ENCODE measurements at places on chromosomes 16 and 17. TPM values are rescaled to one million over a fixed set of nuclear protein-coding genes. Genes with fewer than 3 reads are reported as not detected.

Gene NOD2
- 0.52 TPM for total RNA-seq

- peaks cover 24% of the 10 kb centered on the region for H3K4me1 ChIP-seq
- H3K36me3 ChIP-seq = peaks cover 5% of the 10 kb centered on the region
- H3K27ac ChIP-seq = peak overlapping the region; percentile 90
These were observed 1.7 kb downstream of the TMC6 start for GRCh38 chr17:78126895-78127238.

DNA sequence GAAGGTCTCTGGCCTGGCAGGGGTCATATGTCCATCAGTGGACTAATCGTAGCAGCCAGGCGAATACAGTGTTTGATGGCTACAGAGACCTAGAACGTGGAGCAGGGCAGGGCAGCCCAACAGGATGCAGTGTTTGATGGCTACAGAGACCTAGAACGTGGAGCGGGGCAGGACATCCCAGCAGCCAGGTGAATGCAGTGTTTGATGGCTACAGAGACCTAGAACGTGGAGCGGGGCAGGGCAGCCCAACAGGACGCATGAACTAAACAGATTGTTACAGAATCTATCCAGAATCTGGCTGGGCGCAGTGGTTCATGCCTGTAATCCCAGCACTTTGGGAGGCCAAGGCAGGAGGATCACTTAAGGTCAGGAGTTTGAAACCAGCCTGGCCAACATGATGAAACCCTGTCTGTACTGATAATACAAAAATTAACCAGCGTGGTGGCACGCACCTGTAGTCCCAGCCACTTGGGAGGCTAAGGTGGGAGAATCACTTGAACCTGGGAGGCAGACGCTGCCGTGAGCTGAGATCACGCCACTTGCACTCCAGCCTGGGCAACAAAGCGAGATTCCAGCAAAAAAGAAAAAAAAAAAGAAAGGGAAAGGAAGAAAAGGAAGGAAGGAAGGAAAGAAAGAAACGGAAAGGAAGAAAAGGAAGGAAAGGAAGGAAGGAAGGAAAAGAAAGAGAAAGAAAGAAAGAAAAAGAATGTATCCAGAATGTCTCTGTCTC, 65.2 kb upstream of the RPH3AL start:
- no peaks in the 10 kb centered on the region for H3K4me1 ChIP-seq
- H3K27ac ChIP-seq = no peak overlapping the region
- no peaks in the 10 kb centered on the region for H3K27me3 ChIP-seq
- no peak for DNase-seq
- H3K4me3 ChIP-seq = no peak overlapping the region

Gene GGT6
- total RNA-seq = 0.22 TPM

DNA sequence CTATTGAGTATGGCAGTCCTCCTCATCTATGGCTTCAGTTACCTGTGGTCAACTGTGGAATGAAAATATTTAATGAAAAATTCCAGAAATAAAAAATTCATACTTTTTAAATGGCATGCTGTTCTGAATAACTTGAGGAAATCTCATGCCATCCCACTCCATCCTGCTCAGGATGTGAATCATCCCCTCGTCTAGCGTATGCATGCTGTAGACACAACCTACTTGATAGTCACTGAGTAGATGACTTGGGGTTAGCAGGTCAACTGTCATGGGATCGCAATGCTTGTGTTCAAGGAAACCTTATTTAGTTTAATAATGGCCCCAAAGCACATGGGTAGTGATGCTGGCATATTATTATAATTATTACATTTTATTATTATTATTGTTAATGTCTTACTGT, 4.8 kb upstream of the VAC14 start:
- no peaks in the 10 kb centered on the region for H3K36me3 ChIP-seq
- no peak overlapping the region for H3K4me3 ChIP-seq
- H3K27me3 ChIP-seq = peaks cover 58% of the 10 kb centered on the region
- no peak overlapping the region for H3K27ac ChIP-seq
- H3K4me1 ChIP-seq = peaks cover 7% of the 10 kb centered on the region

Gene PRAC1
- total RNA-seq = 14.0 TPM

Gene KCNJ2
- total RNA-seq = 26.8 TPM

Gene PRSS8
- 79.1 TPM for total RNA-seq

- H3K4me3 ChIP-seq = no peak overlapping the region
- no peaks in the 10 kb centered on the region for H3K27me3 ChIP-seq
- no peak overlapping the region for H3K27ac ChIP-seq
- no peaks in the 10 kb centered on the region for H3K36me3 ChIP-seq
- no peak for DNase-seq
These were observed 104.6 kb downstream of the GNAO1 start for GRCh38 chr16:56295739-56296527.

Data from mesothelial cell of epicardium (in vitro differentiated cells).